ENCODE measurements at places on chromosomes 5 and 9.

DNA sequence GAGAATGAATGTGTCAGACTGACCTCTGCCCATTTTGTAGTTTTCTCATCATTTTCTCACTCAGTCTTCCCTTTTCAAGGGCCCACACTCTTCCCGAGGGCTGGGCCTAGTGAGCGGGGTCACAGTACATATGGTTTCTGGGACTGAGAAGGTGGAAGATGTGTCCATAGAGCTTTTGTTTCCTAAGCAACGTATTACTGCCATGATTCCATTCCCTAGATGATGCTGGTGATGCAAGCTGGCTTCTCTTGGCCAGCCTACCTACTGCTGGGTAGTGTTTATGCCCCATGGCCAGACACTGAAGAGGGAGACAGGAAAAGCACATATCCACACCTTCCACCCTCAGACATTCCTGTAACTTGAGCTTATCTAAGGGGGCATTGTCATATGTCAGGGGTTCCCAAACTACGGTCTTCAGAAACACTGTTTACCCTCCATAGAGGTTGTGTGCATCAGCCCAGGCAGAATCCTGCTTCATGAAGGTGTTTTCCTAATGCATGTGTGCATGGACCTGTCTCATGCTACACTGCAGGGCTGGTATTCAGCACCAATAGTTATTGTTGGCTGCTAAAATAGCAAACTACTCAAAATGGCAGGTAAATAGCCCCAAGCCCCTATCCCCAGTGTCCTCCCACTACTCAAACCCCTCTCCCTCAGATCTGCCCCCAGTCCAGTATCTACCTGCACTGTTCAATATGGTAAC, 9.5 kb downstream of the IRF1 start:
- DNase-seq = no peak

GRCh38 chr9:101487443-101487840, 46.2 kb upstream of the RNF20 start:
- no peak for DNase-seq

GRCh38 chr5:135821802-135822201, 12.7 kb upstream of the SLC25A48 start:
- no peak for DNase-seq

DNA sequence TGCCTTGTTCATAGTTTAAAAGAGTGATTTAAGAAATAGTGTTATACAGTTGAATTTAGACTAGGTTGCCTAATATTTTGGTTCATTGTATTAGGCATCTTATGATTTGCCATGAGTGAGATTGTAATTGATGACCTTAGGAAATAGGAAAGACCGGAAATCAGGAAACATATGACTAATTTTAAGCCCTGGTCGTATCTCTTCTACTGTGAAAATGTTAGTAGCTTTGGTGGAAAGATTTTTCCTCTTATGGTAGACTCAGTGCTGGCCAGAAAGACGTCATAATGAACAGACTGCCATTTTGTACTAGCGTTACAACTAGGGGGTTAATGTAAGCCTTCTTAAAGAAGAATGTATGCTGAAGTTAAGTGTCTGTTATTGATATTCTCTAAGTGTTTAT, 21.7 kb downstream of the SMARCA2 start:
- DNase-seq = no peak

- peak; percentile 40 for DNase-seq
Measured at GRCh38 chr9:15856591-15856990, 303.7 kb downstream of the CCDC171 start.

- DNase-seq = no peak
Measured at GRCh38 chr5:181280251-181280762, 19.4 kb upstream of the TRIM52 start.

- DNase-seq = no peak
Measured at GRCh38 chr5:131677115-131677514, 42.1 kb upstream of the RAPGEF6 start.

DNA sequence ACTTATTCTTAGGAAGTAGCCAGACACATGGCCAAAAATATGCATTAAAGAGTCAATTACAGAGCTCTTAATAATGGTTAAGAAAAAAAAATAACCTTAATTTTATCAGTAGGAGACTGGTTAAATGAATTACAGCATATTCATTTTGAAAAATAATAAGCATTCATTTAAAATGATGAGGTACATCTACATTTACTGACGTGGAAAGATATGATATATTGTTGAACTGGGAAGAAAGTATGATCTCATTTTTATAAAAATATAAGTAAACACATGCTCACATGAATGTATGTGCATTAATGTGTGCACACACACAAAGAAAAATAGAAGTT, 250.3 kb downstream of the ENC1 start:
- DNase-seq = no peak

DNA sequence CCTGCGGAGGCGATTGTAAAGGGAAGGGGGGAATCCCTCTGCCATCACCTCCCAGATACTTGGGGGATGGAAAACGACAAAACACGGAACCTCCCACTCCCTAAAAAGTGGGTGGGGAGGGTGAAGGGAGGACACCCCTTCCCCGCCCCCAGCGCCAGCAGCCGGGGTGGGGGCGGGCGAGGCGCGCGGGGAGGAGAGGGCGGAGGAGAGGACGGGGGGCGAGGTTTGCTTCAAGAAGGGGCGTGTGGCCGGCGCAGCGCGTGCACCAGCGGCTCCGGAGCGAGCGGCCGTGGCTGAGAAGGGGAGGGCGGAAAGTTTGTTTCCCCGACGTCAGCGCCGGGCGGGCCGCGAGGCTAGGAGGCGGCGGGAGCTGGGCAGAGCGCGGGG, at the start of gene PRRX2:
TSS of gene PRRX2 (plus strand) at position 259 of the 387 bp plus-strand sequence. CDS start 221 bp downstream, outside the sequence.
- no peak for DNase-seq

GRCh38 chr5:16931334-16932110, 4.6 kb downstream of the MYO10 start:
- no peak for DNase-seq

- no peak for DNase-seq
Measured at GRCh38 chr5:133333326-133334150, 278.8 kb downstream of the FSTL4 start.

GRCh38 chr5:139459451-139459934, 3.0 kb downstream of the ECSCR start:
- no peak for DNase-seq

GRCh38 chr5:57402348-57402747, 80.3 kb downstream of the ACTBL2 start:
- DNase-seq = no peak

DNA sequence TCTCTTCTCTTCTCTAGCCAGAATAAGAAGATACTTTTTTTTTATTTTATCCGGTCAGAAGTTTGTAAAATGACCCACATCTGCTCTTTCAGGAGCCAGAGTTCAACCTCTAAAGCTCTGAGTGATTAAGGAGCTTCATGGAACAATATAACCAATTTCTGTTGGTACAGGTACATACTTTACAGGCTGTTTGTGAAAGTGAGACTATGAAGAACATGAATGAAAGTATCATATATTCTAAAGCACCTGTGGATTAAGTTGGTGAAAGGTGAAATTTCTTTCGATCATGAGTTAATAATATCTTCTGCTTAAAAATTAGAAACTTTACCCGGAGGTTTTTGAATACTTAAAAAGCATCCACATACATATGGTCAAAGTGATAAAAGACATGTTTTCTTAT, 65.2 kb downstream of the DMRT2 start:
- DNase-seq = no peak

GRCh38 chr9:108894225-108894997, 32.3 kb downstream of the ACTL7A start:
- DNase-seq = no peak

DNA sequence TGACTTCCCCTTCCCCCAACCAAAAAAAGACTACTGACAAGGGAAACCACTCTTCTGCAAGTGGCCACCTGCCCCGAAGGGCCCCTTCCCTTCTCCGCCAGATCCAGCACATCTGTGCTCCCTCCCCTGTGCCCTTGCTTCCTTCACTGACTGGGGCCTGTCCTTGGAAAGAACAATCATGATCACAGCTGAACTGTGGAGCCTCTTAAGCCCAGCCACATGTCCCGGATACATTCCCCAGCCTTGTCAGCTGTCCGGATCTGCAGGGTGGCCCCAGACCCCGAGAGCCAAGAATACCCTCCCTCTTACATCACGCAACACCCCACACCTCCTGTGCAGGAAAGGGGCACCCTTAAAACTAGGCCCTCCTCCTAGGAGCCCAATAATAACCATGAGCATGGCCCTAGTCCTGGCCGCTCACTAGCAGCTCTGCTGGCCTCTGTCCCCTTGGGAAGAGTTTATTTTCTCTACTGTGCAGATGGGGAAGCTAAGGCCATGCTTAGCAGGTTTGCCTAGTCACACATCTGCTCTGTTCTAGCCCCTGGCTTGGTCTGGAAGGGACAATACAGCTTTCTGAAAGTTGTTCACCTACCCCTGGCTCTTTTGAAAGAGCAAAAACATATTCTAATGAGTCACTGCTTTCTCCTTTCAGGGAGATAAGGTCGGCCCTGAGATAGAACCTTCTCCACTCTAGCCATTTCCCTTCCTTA, 3.8 kb downstream of the SPRY4 start:
- no peak for DNase-seq

- no peak for DNase-seq
Measured at GRCh38 chr5:154296525-154297159, 106.1 kb downstream of the GALNT10 start.

DNA sequence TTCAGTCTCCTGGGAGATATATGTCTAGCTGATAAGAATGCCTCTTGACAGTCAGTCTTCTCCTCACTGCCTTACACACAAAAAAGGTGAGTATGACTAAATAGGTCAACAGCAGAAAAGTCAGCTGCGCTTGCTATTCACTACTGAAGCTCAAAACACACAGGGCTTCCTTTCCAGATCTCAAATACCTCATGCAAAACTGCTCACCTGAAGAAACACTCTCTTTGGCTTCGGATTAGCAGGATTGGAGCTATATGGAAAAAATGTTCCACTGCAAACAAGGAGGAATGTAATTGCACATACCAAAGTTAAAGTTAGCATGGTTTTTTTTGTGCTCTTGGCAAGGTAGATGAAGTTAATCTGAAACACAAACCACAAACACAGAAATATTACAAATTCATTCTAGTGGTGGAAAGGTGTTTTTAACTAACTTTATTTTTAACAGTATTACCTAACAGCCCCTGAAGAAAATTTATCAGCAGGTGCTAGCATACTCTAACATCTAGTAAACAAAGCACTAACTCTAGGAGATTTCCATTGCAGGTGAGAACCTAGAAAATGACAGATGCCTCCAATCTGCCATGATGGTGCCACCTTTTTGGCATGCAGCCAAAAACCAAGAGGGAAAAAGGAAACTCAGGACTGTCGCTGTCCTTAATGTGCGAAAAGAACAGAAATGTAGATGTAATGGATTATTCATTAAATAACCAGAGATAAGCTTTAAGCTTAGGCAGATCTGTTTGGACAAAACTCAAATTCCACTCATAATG, 31.8 kb downstream of the ERMP1 start:
- no peak for DNase-seq

GRCh38 chr9:132768932-132769905, 99.0 kb downstream of the GTF3C4 start:
- DNase-seq = peak; percentile 8

GRCh38 chr9:91843623-91844148, 106.3 kb downstream of the ROR2 start:
- DNase-seq = no peak

GRCh38 chr9:135921749-135922310, 14.5 kb upstream of the CAMSAP1 start:
- no peak for DNase-seq

- DNase-seq = no peak
Measured at GRCh38 chr5:171999877-172000276, 6.6 kb downstream of the FBXW11 start.

DNA sequence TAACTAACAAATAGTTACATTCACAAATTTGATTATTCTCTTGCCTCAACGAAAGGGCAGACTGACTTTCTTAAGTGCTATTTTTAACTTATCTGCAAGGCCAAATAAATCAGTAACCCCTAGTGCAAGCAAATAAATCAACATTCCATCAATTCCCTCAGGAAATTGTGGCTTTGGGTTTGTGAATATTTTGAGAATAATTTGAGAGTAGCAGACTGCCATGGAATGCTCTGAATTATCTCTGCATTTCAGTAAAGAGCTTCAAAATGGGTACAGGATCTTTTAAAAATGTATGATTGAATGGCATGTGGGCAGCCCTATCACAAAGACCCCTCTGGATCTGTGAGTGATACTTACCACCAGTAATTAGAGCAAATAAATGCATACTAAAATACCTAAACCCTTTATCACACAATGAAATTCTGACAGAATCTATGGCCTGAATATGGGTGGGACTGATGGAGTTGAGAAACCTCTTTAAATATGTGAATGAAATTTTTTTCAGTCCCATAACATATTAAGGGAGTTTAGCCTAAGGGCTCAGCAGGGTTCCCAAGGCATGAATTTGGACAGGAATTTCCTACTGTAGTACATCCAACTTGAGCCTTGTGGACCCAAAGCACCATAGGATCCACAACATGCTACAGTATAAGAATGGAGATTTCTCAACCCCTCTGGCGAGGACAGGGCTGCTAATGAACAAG, 92.5 kb upstream of the ITGA2 start:
- no peak for DNase-seq

DNA sequence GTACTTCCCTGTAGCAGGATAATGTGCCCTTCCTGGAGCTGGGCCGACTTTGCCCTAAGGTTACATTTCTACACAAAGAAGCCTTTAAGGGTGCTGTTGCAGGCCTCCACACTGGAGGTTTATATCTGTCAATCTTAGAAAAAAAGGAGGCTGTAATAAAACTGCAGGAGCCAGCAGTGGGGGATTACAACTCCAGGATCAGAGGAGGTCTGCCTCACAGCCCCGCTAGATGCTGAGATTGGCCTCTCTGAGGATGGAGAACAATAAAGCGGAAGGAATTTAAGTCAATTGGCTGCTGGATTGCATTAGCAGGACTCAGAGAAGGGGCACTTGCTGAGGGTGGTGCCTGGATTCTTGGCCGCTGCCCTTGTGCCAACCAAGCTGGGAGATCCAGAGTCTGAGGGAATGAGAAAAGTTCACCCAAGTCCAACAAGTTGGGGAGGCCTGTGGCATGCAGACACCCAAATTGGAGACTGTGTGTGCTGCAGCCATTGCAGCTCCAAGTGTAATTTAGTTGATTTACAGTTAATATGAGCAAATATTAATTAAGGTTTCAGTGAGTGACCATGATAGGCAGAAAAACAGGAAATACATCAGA, 99.0 kb upstream of the SSBP2 start:
- DNase-seq = no peak

- no peak for DNase-seq
Measured at GRCh38 chr5:116479776-116480675, 94.6 kb downstream of the SEMA6A start.

DNA sequence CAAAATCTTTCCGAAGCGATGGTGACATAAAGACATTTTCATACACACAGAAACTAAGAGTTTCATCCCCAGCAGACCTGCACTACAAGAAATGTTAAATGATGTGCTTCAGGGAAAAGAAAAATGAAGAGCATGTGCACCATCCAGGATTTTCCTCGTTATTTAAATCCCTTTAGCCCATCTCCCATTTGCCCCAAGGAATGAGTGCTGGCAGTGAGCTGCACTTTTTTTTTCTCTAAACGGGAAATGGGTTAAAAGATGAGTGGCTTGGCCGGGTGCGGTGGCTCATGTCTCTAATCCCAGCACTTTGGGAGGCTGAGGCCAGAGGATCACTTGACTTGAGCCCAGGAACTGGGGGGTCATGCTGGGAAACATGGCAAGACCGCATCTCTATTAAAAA, 6.8 kb upstream of the LRRC14B start:
- DNase-seq = no peak

Data from foreskin keratinocyte (primary cell).